HT-29 (cell line): ENCODE measurements at places on chromosomes 5 and 9. TPM values are rescaled to one million over a fixed set of nuclear protein-coding genes. Genes with fewer than 3 reads are reported as not detected.

DNA sequence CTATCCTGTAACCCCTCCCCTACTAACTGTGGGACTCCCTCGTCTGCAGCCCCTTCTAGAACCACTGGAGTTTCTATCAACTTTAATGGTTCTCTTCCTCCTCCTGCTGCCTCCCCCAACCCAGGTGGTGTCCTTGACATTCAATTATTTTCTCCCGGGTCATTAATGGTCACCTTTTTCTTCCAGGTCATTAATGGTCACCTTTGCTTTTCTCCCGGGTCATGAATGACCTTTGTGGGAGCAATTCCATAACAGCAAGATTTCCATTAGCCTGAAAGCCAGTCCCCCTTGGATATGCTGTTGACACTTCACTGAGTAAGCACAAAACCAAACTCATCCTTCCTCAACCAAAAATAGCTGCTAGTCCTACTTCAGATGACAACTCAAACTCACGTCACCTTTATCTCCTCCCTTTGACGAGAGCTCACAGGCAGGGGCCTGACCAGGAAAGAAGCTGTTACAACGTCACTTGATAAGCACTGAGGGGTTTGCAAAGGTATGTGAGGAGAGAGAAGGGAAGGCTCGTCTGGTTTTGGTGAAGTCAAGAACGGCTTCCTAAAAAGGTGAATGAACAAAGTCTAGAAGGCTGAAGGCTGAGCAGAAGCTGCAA lies 10.9 kb downstream of the CCDC127 start:
- DNase-seq: no peak

- DNase-seq: peak; percentile 29
Observed at GRCh38 chr9:112378328-112379176, 1.4 kb upstream of the HSDL2 start.

DNA sequence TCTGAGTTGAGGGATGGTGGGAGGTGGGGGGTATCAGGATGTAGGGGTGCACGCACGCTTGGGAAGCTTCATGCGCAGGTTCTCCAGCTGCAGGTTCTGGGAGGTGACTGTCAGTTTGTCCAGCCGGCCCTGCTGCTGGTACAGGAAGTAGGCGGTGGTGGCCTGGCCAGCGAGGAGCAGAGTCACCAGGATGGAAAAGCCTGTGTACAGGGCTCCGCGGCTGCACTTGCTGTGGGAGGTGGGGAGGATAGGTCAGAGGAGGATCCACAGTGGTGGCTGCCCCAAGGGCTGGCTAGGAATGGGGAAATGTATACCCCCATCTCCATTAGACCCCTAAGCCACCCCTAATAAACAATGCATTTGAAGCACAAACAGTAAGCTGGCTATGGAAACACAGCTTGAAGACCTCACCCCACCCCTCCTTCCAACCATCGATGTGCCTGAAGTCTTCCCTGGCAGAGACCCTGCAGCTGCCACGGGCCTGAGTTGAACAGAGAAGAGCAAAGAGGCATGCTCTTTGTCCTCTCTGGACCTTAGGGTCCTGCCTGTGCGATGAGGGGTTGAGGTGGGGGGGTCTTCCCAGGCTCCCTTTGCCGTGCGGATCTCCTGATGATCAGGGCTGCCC lies 5.5 kb downstream of the CD74 start:
- no peak for DNase-seq

DNA sequence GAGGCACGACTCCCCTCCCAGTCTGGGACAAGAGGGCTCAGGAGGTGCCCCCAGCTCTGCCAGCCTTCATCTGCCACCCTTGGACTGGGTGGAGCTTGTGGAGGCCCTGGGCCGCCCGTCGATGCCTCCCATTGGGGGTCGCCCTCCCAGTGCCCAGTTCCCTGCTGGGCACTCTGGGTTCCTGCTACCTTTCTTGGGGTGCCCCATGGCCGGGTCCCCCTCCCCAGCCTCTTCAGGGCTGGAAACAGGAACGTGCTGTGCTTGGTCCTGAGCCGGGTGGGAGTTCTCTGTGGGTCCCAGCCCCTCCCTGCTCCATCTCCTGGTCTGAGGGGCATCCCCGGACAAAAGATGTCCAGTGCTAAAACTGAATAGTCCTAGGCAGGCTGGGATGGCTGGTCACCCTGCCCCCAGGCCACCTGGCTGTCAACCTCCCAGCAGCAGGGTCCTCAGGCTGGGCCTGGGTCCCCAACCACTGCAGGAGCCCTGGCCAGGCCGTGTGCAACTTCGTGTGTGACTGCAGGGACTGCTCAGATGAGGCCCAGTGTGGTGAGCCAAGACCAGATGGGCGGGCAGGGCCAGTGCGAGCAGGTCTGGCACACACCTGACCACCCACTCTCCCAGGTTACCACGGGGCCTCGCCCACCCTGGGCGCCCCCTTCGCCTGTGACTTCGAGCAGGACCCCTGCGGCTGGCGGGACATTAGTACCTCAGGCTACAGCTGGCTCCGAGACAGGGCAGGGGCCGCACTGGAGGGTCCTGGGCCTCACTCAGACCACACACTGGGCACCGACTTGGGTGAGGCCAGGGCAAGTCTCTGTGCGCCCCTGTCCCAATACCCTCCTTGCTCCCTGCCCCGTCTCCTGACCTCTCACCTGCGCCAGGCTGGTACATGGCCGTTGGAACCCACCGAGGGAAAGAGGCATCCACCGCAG lies 784 bp downstream of the MAMDC4 start:
- no peak for DNase-seq

DNA sequence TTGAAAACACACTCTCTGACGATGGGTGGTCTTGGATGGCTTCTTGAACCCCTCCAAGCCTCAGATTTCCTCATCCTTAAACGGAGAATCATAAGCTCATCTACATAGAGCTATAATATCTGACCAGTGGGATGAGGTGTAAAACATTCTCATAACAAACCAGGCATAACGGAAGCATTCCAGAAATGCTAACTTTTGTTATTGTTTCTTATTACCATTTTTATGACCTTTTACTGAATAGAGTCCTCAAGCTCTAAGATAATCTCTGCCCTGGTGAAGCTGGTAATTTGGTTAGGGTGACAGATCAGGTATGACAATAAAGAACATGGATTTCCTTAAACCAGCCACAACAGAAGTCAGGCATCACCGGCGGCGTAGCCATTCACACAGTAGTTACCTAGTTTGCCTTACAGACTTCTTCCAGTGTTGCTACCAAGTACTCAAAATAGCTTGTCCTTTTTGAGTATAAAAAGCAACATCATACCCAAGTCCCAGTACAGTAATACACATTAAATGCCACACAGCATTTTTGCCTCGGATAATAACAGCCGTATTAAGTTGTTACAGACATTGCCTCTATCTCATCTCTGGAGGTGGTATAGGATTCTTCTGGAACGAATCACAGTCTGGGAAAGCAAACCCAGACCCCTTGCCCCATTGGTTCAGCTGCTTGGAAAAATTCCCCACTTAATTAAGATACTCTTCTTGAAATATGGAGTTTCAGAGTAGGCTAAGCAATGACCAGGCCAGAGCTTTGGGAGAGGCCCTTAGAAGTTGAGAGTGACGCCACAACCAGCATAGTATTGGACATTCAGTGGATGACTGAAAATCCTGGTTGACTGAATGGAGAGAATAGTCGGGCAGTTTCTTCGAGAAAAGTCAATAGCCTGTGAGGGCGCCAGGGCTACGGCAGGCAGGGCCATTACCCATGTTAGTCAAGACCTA lies 252.5 kb downstream of the SLIT3 start:
- DNase-seq: no peak

UAP1L1 gene
- 3.7 and 5.3 TPM in 2 replicates for total RNA-seq
